Ovary (tissue), 10 donors: ENCODE measurements at places on chromosomes 1 and 21. TPM values are rescaled to one million over a fixed set of nuclear protein-coding genes. Genes with fewer than 3 reads are reported as not detected.

Gene OR2L8
- not detected for total RNA-seq

Gene SYT2
- total RNA-seq, result not detected

Gene PALMD
- total RNA-seq, result 23.8 TPM

Gene RGS8
- 0.38 TPM for total RNA-seq

Gene LCE2C
- not detected for total RNA-seq

Gene NEXN
- total RNA-seq, result 8.7 TPM

Gene S100A2
- not detected for total RNA-seq

Gene CYP4A22
- not detected for total RNA-seq

Gene TDRD10
- total RNA-seq, result 3.1 TPM

Gene PRMT2
- total RNA-seq, result 98.1 TPM

Gene TSSK3
- total RNA-seq, result 2.5 TPM

Gene CASQ2
- 0.36 TPM for total RNA-seq

Gene ZBTB7B
- total RNA-seq, result 33.1 TPM

Gene MX1
- 37.5 TPM for total RNA-seq

Gene TMEM82
- not detected for total RNA-seq

Gene ZMYND12
- 11.5 TPM for total RNA-seq

Gene DIO1
- not detected for total RNA-seq

Gene BRINP3
- not detected for total RNA-seq

Gene ADAMTSL4
- 27.7 TPM for total RNA-seq

Gene AADACL3
- not detected for total RNA-seq

Gene NBPF26
- 7.6 TPM for total RNA-seq

Gene IL10
- 1.8 TPM for total RNA-seq

Gene LUZP1
- 21.2 TPM for total RNA-seq

Gene KISS1
- total RNA-seq, result not detected

Gene AADACL4
- total RNA-seq, result not detected

Gene B3GALT5
- 0.89 TPM for total RNA-seq

Gene KCNK2
- 2.4 TPM for total RNA-seq

Gene SV2A
- 5.6 TPM for total RNA-seq

Gene ISG15
- 7.8 TPM for total RNA-seq

Gene CFHR2
- total RNA-seq, result not detected

Gene KRTAP21-2
- not detected for total RNA-seq

Gene SPRR1A
- not detected for total RNA-seq

Gene RGS4
- total RNA-seq, result 1.8 TPM

Gene TBX15
- total RNA-seq, result 0.10 TPM

Gene TNFSF4
- 0.24 TPM for total RNA-seq

Gene LMOD1
- 155 TPM for total RNA-seq

Gene TAF1A
- 10.6 TPM for total RNA-seq
